Activated CD8-positive, alpha-beta memory T cell treated with anti-CD3 and anti-CD28 coated beads for 1 hour (primary cell): ENCODE measurements at places on chromosomes 6 and 20.

DNA sequence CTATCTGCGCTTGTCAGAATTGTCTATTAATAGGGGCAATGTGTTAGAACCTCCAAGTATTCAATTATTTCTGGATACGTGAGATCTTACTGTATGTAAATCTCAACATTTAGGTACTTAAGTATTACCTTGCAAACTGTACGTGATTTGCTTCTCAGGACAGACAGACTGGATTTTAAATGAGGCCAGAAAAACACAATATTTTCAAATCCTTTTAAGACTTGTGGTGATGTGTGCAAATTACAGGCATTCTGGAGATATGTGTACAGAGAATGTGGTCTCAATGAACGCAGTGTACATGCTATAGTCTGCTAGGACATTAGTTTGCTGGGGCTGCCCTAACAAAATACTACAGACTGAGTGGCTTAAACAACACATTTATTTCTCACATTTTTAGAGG lies 16.9 kb downstream of the CCR6 start:
- no peak for DNase-seq

GRCh38 chr6:24357336-24358218 lies at the start of gene DCDC2:
Gene DCDC2, minus strand, starts transcription at chr6:24358059. Its CDS starts 309 bp downstream, at chr6:24357750.
- DNase-seq = no peak

- DNase-seq = no peak
These were observed 7.8 kb downstream of the TMC2 start for GRCh38 chr20:2544211-2544610.

DNA sequence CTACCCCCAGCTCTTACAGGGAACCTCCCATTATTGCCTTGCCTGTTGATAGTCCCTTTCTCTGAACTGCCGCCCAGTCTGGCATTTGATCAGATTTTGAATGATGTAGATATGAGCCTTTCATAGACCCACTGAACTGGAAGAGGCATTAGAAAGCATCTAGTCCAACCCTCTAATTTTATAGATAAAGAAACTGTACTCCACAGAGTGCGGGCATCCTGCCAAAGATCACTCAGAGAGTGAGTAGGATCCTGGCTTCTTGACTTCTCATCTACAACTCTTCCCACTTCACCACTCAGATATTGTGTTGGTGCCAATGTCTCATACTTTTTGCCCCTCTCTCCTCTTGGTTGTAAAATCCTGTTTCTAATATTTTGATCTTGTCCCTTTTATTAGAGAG lies 179.2 kb upstream of the BMP2 start:
- DNase-seq = no peak

DNA sequence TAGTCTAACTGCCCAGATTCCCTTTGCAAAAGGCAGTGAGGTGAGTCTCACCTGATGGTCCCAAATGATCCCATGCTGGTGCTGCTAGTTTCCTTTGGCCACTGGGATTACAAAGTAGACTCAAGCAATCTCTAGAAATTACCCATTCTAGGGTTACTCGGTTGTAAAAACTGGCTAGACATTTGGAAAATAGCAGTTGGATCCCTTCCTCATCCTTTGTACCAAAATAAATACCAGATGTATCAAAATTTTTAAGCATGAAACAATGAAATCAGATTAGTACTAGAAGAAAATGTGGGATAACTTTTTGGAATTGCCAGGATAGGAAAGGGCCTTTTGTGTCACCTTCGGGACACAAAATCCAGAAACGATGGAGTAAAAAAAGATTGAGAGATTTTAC lies 112.9 kb upstream of the TOP1 start:
- DNase-seq = no peak

- DNase-seq = no peak
These were observed 248.5 kb downstream of the TSHZ2 start for GRCh38 chr20:53220482-53221307.

DNA sequence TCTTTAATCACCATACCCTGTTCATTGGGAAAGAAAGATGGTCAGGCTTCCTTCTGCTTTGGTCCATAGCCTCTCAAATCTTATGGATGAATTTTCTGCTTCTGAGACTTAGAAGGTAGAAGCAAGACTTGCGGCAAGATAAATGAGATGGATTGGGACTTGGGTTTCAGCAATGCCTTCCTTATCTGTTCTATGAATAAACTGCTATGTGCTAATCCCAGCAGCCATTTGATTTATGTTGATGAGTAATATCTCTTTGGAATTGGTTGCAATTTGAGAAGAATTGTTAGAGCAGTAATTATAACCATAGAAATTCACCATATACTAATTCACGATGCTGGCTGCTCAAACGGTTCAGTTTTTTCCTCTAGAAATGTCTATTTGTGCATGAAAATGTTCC lies 48.3 kb downstream of the TXLNB start:
- DNase-seq = no peak

DNA sequence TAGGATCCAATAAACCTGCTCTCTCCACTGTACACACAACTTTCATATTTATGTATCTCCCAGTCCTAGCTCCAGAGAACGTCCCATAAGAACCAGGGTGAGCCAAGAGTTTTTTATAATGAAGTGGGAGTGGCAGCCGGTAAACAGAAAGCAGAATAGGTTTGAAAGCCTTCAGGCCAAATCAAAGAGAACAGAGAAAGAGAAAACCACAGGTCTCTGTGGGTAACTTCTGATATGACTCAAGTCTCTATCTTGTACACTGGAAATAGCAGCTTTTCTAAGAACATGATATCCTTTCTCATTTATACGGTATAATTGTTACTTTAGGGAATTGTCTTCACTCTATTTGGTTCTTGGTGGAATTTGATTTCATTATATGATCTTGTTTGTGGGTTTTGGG lies 273.6 kb downstream of the PACRG start:
- DNase-seq = no peak

DNA sequence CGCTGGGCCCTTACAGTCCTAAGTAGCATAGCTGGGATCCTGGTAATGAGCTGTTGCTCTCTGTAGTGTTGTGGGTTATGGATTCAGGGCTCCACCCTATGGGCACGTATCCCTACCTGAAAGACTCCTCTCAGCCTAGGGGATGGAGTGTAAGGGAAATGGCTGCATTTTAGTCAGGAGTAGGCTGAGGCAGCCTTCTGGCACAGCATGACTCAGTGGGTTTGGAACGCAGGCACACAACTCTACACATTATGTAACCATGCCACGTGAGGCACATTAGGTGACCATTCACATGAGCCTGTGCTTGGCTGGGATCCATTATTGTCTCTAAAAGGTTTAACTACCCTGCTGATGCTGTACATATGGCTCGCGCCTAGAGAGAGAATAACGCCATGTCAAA lies 27.8 kb downstream of the HDDC2 start:
- DNase-seq = no peak

GRCh38 chr20:50680105-50680960 lies 11.0 kb downstream of the RIPOR3 start:
- no peak for DNase-seq
